ENCODE measurements at places on chromosomes 11 and 22.

DNA sequence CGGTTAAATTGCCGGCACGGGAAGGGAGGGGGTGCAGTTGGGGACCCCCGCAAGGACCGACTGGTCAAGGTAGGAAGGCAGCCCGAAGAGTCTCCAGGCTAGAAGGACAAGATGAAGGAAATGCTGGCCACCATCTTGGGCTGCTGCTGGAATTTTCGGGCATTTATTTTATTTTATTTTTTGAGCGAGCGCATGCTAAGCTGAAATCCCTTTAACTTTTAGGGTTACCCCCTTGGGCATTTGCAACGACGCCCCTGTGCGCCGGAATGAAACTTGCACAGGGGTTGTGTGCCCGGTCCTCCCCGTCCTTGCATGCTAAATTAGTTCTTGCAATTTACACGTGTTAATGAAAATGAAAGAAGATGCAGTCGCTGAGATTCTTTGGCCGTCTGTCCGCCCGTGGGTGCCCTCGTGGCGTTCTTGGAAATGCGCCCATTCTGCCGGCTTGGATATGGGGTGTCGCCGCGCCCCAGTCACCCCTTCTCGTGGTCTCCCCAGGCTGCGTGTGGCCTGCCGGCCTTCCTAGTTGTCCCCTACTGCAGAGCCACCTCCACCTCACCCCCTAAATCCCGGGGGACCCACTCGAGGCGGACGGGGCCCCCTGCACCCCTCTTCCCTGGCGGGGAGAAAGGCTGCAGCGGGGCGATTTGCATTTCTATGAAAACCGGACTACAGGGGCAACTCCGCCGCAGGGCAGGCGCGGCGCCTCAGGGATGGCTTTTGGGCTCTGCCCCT is 529 bp upstream of the CCND1 start:
- DNase-seq = no peak

DNA sequence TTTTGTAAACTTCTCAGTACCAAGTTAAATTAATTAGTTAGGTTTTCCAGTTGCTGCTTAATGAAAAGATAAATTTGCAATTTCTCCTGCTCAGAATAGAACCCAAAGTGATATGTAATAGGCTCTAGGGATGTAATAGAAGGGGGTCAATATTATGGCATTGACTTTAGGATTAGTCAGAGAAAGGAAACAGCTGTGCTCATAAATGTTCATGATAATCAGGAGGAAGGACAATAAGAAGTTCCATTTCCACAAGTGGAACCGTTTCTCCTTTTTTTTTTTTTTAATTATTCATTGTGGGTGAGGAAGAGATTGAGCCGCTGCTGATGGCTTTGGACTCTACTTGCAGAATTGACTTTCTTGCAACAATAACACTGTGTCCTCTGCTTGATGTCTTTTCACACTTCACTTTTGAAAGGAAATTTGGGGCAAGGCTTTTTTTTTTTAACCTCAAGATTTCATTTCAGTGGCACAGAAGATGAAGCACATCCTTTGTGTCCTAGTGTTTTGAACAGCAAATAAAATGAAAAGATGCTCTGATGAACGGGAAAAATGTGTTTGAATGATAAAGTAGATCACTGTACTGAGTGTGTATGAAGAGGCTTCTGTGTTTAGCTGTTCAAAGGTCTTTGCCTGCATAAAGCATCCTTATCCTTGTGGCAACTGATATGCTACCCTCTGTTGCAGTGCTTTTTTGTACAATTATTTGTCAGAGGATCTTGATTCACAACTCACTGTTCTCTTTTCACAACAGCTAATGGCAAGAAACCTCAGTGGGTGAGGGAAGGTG is 62.4 kb downstream of the GAS2 start:
- DNase-seq = no peak

DNA sequence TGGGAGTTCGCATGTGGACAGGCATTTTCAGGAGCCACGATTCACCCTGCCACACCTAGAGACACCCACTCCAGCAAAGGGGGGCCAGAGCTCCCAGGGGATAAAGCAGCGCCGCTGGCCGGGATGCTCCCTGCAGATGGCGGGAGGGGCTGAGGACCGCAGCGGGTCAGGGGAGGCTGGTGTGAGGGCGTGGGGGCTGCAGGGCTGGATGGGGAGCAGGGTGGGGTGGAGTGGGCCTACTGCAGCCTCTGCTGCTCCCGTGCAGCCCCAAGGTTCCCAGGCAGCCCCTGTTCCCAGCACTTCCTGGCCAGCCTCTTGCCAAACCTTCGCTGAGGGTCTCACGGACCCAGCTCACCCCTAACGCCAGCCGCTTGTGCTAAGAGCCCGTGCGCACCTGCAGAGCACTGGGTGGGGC is 13.0 kb downstream of the MUC5B start:
- no peak for DNase-seq

DNA sequence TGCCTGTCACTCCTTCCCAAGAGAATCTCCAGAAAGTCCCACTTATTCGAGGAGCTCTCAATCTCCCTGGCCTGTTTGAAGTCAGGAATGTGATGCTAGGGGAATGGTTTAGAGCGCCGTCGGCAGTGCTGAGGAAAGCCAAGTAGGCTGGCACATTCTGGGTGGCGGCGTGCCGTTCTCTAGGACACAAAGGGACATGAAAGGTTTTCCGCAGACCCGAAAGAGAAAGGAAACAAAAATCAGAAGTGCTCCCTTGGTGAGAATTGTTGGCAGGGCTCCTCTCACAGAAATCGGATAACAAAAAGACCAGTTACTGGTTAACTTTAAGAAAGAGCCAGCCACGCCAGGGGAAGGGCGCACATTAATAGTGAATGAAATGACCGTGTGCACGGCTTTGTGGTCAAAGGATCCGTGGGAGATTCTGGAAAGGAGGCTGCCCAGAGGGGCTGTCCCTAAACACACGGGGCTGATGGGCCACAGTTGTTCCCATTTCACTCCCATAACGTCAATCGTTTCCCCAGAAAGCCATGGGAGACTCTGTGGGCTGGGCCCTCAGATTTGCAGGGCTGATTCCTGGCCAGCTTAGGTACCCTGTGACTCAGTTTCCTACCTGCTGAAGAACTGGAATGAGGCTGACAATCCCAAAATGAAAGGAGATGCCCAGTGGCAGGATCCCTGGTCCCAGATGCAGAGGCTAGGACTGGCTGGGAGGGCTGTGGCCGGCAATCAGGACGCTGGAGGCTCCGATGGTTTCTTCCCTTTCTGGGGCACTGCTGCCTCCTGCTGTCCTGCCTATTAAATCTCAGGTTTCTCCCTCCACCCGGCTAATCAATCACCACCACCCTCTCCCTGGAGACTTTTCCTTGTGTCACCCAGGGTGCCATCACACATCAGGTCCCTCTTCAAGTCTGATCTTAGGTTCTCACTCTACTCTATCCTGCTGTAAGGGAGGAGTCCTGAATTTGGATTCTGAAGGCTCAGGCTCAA is 82.3 kb downstream of the RCN1 start:
- DNase-seq = no peak

GRCh38 chr22:47420211-47420610 is 657.8 kb downstream of the TBC1D22A start:
- no peak for DNase-seq

GRCh38 chr11:70365544-70365927 is 32.8 kb upstream of the CTTN start:
- no peak for DNase-seq

DNA sequence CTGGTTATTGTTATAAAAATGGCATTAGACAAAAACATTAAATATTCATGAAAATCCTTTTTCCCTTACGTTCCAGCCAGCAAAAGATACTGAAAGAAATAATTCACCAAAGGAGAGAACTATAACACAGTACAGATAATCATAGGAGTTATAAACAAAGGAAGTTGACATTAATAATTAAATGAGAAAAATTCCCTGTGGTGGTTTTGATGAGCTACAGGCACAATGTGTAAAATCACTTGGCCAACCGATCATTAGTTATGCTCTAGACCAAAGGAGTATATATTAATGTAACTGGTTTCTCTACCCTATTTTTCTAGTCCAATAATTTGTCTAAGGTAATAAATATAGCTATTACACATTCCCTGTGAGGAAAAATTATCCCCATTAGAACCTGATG is 534.7 kb downstream of the CNTN5 start:
- DNase-seq = no peak

- DNase-seq = no peak
Observed at GRCh38 chr22:36964106-36964505, 50.7 kb downstream of the CSF2RB start.

DNA sequence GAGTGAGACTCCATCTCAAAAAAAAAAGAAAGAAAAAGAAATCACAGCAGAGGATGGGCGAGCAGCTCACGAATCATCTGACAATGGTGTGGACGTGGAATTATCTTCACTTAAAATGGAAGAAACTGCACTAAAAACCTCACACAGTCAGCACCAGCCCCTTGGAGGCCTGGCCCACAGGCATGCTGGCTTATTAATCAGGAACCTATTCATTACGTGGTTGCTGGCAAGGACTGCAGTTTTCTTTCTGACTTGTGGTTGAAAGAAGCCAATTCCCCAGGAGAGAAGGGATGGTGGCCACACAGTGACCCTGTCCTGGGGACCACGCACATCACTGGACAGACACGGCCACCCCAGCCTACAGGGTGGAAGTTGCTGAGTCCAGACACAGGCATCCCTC is 401.1 kb downstream of the CTTN start:
- no peak for DNase-seq

DNA sequence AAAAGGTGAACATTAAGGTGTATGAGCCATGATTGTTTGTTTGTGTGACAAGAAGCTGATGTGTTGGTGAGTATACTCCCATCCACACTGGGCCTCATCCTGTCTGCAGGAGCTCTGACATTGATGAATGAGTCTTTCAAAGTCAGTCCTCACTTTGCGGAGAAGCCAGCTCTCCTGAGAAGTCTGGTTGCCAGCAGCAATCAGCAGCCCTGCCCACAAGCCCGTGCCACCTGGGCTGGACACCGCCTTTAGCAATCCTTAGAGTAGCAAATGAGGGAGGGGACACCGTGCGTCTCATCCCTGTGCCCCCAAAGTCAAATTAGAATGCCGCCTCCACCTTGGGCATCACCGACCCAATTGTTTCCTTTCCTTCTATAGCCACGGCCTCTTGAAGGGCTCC is 174.8 kb upstream of the NECTIN1 start:
- no peak for DNase-seq

DNA sequence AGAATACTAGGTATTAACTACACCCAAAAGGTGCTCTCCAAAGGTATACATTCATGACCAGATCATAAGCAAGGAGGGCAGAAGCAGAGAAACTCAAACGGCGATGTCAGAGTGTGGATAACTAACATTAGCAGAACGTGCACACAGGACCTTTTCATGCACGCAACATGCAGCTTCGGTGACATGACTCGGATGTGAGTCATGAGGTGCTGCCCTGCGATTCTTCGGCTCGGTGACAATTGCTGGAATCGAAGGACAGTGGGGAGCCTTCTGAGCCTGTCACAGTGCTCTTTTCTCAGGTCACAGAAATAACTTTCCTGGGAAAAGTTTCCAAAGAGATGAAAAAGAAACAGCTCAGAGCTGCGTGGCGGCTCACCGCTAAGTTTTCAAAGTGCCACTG is 418.5 kb upstream of the SYN3 start:
- no peak for DNase-seq

DNA sequence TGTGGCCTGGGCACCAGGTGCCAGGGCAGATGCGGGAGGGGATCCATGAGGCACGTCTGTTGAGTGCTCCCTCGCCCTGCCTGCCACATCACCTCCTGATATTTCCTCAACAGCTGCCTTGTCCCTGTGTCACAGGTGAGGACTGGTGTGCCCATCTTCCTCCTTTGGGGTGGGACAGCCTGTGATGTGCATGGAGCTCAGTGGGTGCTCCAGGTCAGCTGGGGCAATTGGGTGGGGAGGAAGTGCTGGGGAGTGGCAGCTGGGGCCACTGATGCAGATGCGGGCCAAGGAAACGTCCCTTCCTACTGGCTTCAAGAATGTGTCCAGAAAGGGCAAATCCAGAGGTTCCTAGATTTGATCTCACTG is 83.6 kb downstream of the MORC2 start:
- no peak for DNase-seq

DNA sequence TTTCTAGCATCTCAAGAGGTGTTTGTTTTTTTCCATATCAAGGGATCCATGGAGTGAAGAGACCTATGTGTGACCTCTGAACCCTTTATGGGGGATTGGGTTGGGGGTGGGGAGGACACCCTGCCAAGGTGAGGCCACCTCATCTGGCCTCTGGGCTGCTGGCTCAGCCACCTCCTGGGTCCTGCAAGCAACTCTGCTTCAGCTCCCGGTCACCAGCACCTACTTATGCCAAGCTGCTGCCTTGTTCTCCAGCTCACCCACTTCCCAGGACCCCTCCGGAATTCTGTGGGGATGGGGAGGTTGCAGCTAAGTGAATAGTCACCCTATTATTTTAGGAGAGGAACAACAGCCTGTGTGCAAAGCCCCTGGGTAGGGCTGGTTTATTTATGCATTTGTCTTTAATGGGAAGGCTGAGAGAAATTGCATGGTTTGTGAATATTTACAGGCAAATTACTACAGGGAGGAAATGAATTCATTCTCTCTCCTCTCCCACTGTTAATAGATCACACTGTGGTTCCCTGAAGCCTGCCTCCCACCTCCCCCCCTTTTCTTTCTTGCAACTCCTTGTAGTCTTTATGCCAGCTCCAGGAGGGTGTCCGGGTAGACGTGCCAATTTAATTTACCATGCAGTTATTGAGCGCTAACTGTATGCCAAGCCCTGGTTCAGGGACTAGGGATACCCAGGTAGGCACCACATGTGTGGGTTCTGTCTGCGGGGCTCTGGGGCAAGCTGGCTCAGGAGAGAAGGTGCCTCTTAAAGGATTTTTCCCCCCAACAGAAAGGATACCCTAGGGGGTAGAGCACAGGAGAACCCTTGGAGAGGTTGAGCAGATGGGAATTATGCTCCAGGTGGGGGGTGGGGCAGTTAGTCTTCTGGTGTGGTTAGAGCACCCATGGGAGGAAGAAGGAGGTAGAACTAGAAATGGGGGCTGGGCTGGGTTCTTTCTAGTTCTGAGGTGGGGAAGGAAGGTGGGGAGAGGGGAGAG is 50.7 kb downstream of the TSPAN18 start:
- DNase-seq = no peak

- no peak for DNase-seq
Observed at GRCh38 chr11:37394236-37394870, 796.3 kb upstream of the RAG2 start.

DNA sequence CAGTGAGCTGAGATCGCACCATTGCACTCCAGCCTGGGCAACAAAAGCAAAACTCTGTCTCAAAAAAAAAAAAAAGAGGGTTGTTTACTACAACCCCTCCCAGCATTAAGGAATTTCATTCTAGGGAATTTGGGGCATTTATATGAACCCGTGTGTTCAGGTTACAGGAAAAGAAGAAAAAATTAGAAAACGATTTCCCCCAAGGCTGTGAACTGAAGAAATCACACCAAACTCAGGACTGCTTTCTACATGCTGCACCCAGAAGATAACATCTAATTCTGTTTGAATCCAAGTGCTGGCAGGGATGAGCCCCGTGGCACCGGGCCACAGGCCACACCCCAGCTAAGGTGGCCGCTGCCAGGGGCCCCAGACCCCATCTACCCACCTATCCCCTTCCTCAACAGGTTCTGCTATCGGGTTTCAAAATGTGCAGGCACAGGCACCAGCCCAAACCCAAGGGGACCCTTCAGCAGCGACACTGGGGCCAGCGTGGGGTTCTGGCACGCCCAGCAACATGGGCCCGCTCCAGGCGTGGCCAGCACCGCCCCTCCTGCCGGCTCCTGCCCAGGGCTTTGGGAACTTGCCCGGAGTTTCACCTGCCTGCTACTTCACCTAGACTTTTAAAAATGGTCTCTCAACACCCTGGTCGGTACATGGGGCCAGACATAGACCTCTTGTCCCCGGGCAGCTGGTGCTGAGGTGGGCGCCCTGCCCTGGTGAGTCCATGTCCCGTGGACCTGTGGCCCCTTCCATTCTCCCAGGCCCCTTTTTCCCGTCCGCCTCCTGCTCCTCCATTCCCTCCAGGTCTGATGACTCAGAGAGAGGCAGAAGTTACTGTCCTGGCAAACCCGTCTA is 11.8 kb downstream of the CELSR1 start:
- DNase-seq = no peak
